CD4-positive, alpha-beta T cell treated with Interleukin-10 for 1 hour (primary cell): ENCODE measurements at places on chromosomes 3 and 15.

DNA sequence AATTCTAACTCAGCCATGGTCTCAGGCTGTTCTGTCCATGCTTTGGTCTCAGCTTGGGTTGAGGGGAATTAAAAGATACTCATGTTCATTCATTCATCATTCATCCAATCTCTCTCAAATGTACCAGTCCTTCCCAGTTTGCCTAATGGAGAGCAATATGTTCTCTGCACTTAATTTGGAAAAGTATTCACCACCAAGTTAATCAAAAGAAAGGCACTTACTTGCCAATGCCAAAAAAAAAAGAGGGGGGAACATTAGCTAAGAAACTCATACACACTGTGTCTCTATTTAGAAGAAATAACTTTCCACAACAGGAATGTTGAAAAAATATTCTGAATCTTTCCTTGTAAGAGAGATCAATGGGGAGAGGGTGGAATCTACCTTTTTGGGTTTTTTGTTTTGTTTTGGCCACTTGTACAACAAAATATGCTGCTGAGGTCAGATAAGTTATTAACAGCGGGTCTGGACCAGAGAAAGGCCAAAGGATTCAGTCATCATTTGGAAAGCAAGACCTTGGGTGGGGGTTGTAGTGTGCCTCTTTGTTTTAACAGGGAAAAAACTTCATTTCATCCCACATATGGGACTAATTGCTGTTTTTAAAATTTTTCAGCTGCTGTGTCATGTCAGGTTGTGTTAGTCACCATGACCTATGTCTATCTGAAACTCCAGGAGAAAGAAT, 152.3 kb downstream of the FBN1 start:
- no peak for DNase-seq

DNA sequence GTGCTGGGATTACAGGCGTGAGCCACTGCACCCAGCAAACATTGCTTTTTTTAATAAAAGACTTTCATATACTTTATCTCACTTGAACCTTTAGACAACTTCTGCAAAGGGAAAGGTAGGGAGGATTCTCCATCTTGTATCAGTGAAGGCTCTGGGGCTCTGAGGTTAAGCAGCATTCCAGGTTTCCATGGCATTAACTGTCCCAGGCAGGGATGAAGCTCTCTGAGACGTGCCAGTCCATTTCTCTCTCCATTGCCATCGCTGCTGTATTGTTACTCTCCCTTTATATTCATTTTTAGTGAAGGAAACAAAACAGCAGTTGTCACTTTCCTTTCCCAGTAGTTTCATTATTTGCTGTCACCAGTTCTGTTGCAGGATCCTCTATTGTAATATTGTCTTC, 342.4 kb downstream of the LPP start:
- DNase-seq = no peak

GRCh38 chr3:72492240-72492639, 356.0 kb downstream of the SHQ1 start:
- DNase-seq = no peak

DNA sequence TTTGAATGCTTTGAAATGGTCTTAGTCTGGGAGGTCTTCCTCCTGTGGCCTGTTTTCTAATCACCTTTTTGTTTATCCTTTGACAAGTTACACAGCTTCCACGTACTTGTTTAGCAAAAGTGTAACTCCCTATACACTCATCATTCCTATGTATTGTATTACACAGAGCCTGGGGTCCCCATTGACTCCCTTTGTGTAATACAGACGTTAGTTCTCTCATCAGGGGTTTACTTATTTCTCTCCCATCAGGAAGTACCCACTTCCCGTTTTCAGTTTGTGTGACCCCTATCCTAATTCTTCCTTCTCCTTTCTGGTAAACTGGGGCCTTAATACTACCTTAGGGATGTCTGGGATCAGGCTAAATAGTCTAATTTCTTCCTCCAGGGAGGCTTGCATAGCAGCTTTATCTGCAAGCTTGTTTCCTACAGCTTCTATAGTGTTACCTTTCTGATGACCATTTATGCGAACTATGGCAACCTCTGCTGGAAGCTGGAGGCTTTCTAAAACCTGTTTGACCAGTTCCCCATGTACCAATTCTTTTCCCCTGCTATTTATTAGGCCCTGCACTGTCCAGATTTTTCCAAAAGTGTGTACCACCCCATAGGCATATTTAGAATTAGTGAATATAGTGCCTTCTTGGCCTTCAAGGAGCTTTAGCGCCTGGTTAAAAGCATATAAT, 22.4 kb downstream of the ARL8B start:
- DNase-seq = no peak

GRCh38 chr3:64462203-64462602, 225.6 kb downstream of the ADAMTS9 start:
- DNase-seq = no peak

DNA sequence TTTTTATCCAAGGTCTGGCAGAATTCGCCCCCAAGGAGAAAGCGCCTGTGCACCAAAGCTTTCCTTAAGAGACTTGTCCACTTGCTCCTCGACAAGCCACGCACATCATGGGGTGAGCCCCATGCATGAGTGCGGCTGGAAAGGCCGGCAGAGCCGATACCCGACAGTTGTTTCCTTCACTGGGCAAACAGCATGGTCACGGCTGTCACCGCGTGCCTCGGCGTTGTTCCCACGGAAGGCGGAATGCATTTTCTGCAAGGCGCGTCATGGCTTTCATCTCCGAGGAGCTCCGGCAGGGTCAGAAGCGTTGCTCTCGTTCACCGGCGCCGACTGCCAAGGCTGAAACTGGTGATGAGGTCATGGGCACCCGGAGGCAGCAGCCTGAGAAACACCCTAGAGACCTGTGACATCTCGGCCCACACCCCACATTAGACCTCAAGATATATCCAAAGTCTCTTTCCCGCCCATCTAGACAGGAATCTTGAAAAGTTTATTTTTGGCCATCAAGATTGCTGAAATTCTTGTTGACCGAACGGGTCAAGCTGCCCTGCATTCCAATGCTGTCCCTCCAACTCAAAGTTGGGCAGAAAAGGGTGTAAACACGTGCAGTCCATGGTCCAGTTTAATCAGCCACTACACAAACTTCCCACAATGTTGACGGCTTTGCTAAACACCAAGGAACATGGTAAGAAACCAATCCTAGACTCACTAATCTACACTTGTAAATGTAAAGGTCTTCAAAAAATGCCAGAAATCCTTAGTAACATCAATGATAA, 604 bp upstream of the TJP1 start:
- DNase-seq = no peak

GRCh38 chr3:60931452-60931851, 319.8 kb downstream of the FHIT start:
- no peak for DNase-seq

- DNase-seq = no peak
Observed at GRCh38 chr3:154389861-154390260, 40.1 kb downstream of the GPR149 start.

GRCh38 chr3:197749315-197749600, 425 bp upstream of the FYTTD1 start:
- no peak for DNase-seq

DNA sequence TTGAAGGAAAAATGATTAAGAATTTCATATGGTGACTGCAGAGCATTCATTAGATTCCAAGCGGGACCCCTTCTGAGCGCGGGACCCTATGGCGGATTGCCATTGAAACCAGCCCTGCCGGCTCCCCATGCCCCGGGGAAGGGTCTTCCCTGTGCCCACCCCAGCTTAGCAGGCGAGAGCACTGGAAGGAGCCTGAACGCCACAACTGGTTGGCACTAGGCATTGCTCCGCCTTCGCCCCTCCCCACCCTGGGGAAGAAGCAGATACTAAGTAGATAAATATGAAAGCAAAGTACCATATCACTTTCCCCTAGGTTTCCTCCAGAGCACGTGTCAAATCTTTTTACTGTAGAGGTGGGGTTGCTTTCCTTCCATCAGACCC, 70.7 kb downstream of the CYP19A1 start:
- no peak for DNase-seq

GRCh38 chr15:31501536-31502157, 175.0 kb downstream of the KLF13 start:
- no peak for DNase-seq

DNA sequence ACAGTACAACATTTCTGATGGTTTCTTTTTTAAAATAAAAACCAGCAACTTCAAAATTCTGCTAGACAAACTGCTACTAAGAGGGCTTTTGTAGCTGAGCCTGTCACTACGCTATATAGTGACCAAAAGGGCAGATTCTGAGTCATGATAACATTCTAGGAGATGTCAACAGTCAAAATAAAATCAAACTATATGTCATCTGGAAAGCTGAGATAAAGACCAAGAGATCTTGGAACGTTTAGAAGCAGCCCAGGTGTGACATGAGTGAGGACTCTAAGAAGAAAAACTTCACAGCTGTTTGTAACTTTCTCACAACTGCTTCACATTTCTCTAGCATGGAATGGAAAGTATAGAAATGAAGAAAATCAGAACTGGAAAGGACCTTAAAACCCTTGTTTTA, 84.6 kb downstream of the FILIP1L start:
- DNase-seq = no peak

- no peak for DNase-seq
Observed at GRCh38 chr3:170012683-170013400, 25.0 kb upstream of the GPR160 start.

GRCh38 chr15:67928666-67929065, 88.8 kb upstream of the RNU6-1 start:
- no peak for DNase-seq

- no peak for DNase-seq
Observed at GRCh38 chr15:22915866-22916515, 64.2 kb downstream of the CYFIP1 start.

DNA sequence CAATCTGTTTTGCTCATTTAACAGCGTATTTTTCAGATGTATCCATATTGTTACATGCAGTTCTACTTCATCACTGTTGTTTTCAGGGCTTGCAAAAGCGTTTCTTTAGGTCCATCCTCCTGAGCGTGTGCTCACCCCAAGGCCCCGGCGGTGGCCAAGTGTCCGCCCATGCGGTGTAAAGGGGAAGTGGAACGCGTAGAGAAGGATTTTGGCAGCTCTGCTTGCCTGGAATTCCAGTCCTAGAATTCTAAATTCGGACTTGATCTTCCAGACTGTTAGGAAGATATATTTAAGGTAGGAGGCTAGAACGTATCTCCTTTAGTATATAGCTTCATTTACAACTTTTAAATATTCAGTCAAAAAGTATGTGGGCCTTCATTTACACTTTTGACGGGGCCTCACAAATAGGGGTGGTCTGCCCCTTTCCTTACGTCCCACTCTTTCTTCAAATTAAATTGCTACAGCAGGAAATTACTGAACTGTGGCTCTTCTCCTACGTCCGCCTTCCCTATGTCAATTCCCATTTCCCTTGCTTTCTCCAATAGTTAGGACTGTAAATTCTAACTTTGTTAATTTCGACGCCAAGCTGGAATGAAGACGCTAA, 609 bp upstream of the TBC1D23 start:
- no peak for DNase-seq

DNA sequence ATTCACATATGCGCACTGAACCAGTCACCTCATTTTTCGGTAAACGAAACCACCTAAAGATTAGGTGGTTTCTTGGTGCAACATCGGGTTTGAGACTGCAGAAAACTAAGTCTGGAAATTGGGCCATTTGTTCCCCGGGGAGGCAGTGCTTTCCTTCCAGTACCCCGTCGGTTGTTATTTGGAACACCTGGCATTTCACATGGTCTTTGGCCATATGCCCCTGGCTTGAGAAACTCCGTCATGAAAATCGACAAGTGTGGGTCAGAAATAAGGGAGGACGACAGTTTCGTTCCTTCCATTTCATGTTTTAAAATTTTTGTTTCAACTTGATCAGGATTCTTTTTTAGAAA, 544 bp upstream of the GATM start:
- no peak for DNase-seq

DNA sequence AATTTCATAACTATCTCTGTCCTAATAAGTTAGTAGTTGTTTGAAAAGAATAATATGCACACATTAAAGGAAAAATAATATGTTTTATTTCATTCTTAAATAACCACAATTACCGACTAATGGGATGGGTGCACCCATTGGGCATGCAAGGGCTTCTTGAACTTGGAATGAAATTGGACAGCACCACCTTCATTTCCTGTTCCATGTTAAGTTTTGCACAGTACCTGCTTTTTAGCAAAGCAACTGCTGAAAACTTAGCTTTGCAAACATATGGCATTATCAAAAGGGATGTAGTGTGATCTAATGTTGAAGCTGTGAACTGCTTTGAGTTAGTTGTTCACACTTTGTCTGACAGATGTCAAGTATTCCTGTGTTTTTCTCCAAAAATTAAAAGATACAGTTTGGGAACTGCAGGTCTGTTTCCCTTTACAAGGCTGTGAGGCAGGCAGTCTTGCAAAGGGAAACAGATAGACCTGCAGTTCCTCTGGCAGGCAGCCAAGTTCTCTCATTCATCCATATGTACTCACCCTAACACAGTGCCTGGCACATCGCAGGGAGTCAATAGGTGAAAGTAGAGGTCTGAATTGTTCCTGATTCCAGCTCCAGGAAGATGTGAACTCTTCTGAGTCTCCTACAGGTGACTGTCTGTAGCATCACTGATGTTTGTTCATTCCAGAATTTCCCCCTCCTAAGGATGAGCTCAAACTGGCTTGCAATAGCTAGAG, 64.3 kb upstream of the GOLGA8B start:
- no peak for DNase-seq

DNA sequence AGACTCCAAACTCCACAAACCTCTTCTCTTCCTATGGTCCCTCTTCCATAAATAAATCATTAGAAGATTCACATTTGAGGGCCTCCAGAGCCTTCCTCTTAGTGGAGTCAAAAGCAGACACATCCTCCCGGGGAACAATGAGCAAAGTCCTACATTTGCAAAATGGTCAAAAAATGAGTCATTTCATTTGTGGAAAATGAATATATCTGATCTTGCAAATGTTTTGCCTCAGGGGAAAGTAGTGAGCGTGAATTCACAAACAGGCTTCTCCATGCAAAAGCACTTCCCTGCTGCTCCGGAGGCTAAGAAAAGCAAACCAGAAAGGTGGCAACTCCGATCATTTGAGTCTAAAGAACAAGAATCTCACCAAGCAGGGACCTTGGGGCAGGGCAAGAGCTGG, 86.7 kb upstream of the IQSEC1 start:
- DNase-seq = no peak

- peak; percentile 47 for DNase-seq
Observed at GRCh38 chr3:97910931-97911351, 61.3 kb downstream of the RIOX2 start.

DNA sequence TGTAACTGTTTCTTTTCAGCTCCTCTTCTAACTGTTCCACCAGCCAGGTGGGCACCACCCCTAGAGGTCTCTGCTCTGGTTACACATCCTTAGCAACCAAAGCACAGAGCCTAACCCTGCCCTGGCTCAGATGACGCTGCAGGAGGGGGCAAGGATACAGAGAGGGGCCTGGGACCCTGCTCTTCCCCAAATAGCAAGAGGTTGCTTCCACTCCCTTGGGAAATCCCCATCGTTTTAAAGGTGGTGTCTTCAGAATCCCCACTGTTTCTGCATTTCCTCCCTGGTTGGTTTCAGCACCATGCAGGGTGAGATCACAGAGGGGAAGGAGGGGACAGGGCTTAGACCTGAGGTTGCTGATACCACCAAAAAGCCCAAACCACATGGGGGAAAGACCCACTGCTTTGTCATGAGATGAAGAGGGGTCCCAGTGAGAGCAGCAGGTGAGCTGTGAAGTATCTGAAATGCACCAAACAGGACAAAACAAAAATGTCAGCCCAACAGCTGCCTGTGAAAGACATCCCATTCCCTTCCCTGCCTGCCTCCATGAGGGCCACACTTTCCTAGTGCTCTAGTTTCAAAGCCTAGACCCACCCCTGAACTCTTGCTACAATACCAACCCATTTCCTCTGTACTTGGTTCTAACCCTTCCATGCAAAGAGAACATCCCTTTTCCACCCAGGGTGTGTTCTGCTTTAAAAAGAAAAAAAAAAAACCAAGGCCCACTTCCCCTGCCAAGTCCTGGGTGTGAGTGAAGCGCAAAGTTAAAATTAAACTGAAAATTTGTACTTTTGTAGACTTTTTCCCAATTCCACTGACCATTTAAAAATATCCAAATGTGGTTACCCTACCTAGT, 29.0 kb downstream of the ANP32A start:
- DNase-seq = peak; percentile 73
